ENCODE measurements at places on chromosomes 11 and 22.

- no peak for DNase-seq
Observed at GRCh38 chr11:86056351-86056854, 12.5 kb downstream of the PICALM start.

GRCh38 chr11:57116654-57117053 lies 65.1 kb upstream of the LRRC55 start:
- DNase-seq = peak; percentile 44

DNA sequence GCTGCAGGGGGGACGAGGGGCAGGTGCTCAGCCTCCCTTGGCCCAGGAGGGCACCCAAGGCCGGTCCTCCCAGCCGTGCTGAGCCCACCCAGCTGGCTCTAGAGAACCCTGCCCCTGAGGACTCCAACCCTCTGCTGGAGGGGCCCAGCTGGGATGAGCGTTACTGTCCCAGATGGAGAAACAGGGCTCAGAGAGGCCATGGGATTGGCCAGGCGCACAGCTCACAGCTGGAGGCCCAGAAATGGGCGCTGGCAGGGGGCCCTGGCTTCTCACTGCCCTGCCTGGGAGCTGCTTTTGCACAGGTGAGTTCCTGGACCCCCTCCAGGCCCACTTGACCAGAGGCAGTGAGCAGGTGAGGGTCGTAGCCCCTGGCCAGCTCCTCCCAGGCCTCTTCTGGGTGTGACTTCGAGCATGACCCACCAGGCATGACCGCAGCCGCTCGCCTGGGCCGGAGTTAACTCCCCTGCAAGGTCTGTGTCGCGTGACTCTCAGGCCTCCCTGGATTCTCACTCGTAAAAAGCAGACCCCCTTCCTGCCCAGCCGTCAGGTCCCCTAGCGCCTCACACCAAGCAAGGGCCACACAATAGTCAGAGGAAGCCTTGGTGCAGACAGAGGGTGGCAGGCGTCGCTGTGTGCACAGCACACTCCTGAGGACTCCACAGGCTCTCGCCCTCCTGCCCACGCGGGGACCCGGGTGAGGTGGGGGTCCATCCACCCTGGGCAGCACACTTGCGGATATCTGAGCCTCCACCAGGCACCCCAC lies 19.7 kb upstream of the IL17REL start:
- DNase-seq = peak; percentile 51

DNA sequence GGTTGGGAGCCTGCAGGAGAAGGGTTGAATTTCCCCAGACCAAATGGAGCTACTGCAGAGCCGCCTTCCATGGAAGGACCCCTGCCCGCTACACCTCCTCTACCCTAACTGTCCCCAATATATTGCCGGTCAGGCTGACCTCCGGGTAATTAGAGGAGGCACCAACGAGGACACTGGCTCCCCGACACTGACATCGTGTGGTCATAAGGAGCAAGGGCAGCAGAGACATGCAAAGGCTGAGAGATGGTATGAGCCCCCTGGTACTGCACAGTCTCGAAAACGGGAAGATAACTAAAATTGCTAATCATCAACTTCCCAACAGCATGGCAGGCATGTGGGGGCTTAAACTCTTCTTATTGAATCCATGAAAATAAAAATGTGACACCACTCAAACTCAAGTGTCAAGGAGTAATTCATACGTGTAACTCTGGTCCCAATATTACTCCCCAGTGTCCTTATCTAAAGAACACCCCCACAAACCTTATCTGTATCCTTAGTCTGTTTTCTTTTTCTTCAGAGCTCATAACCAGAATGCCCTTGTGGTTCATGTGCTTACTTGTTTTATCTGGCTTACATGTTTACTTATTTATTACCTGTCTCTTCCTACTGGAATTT lies 4.4 kb downstream of the CAVIN3 start:
- DNase-seq = peak; percentile 63

GRCh38 chr11:6771926-6772893 lies at the start of gene OR2AG2:
OR2AG2 (minus strand) TSS chr11:6771976; CDS start chr11:6768957, 3,019 bp downstream.
- DNase-seq = no peak

DNA sequence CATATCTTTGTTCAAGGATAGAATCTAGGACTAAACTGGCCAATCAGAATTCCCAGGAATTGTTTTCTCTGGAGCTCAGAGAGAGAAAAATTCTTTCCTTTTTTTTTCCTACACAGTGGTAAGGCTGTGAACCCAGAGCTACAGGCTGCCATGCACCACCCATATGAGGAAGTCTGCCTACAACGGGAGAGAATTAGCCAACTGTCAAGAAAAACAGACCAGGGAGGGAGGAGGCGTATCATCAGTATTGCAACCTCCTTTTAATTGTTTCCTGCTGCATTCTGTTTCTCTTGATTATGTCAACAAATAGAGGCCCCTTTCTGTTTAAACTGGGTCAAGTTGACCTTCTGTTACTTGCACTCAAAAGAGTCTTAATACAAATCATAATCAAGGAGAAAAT lies 176.5 kb upstream of the UBASH3B start:
- no peak for DNase-seq

DNA sequence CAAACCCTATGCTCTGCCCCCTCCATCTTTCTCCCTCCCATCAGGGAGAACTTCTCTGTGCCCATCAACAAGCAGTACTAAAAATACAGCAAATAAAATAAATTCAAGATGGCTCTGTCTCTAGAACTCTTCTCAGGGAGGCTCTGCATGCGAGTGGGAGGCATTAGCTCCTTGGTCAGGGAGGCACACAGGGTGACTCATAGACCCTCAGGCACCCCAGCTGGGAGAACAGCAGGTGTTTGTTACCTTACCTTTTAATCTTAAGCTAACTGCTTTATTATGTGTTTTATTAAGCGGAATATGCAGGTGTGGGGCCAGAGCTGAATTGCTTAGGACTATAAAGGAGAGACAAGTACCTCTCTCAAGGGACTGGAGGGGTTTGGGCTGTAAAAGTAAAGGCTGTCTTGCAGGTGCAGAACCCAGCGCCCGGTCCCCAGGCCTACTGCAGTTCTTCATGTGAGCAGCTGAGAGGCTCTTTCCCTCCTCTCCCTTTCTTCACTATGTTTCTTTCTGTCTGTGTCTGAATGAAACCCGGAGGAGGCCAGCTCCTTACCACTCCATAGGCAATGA lies 20.8 kb downstream of the CSNK2A3 start:
- no peak for DNase-seq

DNA sequence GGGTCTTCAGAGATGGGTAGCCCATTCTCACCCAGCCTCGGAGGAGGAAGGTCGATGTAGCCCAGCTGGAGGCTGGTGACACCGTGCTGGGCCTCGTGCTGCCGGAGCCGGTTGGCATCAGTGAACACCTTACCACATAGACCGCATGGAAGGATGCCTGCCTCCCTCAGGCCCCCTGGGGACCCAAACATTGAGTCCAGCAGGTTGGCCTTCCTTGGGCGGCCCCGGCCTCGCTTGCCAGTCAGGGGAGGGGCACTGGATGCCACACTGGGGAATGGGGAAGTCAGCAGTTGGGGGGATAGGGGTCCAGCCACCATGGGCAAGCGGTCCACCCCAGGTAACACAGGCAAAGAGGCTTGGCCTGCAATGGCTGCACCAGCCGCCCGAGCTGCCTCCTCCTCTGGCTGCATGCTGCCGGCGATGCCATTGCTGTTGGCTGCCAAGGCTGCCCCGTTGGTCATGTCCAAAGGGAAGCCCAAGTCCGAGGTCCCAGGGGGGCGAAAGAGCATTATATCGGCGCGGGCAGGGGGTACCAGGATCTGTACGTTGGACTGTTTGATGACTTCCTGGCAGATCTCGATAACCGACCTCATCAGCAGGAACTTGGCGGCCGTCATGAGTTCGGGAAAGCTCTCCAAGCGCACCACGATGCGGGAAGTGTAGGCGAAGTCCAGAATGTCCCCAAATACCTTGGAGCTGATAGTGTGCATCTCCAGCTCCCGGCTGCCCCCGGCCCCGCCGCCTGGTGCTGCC lies 1.4 kb downstream of the PATZ1 start:
- peak; percentile 20 for DNase-seq

DNA sequence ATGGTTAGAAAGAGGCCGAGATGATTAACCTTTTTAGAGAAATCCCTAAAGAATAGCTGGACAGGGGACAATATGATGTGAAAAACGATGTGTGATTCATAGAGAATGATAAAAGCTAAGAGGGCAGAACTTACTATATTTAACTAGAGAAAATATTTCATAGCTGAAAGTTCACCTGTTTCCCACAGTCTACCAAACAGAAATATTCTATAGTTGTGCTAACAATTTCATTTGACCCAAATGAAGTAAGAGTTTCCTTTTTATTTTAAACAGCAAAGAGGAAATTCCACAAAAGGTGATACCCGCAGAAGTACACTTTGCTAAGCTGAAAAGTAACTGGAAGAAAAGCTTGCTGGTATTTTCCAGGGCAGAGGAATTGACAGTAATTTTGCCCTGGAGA lies 26.7 kb downstream of the ALKBH8 start:
- no peak for DNase-seq

DNA sequence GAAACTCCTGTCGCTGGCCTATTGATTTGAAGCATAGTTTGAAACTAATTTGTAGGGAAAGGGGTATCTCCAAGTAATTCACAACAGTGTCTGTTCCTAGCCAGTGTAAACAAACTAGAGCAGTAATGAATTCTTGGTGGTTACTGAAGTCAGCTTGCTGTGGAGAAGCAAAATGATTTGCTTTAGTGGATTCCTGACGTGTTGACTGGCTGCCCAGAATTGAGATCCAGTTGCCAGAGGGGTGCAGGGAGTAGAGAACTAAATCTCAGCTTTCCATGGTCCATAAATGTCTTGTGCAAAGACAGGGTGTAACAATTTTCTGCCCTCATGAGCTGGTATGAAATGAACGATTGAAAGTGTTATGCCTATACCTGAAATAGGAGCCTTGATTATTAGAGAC lies 382.5 kb upstream of the KIRREL3 start:
- no peak for DNase-seq

- no peak for DNase-seq
Observed at GRCh38 chr11:134248910-134249480, 4.2 kb downstream of the THYN1 start.

DNA sequence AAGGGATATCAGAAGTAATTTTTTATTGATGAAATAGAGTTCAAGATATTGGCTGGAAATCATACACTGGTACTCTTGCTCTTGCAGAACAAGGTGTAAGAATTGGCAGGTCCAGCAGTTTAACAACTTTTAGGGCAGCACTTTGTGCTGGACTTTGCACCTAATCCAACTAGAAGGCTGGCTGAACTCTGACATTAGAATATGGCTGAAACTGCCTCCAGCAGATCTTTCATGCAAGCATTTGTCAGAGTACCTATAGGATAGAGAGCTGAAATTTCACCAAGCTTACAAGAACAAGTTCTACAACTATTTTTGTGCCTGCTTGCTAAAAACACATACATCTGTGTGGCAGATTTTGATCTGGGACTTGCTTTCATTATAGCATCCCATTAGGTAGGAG lies 17.2 kb downstream of the HPS5 start:
- DNase-seq = no peak

- DNase-seq = no peak
Observed at GRCh38 chr11:45193695-45194094, 47.3 kb downstream of the PRDM11 start.

- DNase-seq = no peak
Observed at GRCh38 chr11:122882189-122882856, at the start of gene JHY. JHY (plus strand) TSS chr11:122882759; CDS start chr11:122885850, 3,091 bp downstream.

- DNase-seq = no peak
Observed at GRCh38 chr11:102615077-102615893, 9.8 kb downstream of the MMP20 start.

DNA sequence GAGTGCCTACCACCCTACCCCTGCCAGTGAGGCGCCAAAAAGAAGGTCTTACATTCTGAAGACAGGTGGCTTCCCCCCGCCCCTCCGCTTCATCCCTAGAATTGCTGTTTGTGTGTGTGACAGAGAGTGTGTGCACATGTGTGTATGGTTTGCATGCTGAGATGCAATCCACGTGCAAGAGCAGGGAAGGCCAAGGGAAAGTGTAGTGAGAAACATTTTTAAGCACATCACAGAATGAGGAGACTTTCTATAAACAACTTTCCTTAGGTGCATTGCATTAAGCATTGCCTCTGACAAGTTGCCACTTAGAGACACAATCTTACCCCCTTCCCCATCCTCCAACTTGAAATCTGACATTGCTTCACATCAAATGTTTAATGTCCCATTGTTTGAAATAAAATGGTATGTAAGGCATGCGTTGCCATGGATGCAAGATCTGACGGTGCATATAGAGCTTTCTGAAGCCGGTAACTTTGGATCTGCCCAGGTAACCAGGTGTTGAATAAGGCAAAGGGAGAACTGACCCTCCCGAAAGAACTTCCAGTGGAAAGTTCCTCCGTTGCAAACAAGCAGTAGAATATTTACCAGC lies 21.4 kb downstream of the FJX1 start:
- DNase-seq = no peak

DNA sequence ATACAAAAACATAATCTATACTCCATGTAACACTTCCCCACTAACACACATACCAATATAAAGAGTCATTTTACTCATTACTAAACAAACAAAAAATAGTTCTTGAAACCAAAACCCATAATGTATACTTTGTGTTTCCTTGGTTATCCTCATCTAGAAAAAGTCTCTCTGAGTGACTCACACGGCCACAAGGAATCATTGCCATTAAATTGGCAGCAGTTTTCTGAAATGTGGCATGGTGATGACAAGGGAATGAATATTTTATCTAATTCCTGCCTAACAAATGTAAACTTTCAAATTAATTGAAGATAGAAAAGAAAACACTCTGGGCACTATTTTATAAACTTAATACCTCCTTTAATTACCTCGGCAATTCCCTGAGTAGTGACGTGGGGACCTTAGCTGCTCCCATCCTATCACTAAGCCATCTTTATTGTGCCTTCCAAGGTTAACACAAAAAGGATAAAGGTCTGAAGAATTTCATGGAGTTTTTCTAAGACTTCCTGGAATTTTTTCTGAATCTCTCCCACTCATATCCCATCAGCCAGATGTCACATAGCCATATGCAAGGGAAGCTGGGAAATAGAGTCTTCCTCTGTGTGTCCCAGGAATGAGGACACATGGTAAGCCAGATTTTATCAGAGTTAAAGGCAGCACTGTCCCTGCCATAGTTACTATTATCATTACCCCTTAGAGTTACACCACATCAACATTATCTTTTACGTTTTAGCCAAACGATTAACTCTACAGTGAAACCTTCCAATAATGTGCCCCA lies 857.2 kb upstream of the TENM4 start:
- DNase-seq = no peak

- no peak for DNase-seq
Observed at GRCh38 chr22:45312856-45313255, 3.1 kb downstream of the FAM118A start.

GRCh38 chr11:34072832-34073231 lies 21.3 kb downstream of the CAPRIN1 start:
- DNase-seq = no peak

DNA sequence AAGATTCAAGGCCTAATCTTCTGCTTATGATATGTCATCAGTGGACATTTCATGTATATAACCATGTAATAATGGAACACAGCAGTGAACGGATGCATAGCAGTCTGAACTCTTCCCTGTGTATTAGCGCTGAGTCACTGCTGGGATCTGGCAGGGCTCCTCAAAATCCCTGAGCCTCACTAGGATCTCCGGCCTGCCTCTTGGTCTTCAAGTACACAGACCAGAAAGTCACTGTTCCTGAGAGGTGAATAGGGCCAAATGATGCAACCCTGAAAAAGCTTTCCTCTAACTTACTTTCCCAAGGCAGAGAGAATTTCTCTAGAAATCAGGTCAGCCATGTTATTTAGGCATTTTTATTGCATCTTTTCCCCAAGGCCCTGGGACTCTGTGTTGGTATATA lies 35.0 kb downstream of the POU2AF1 start:
- DNase-seq = no peak
